ENCODE measurements at places on chromosomes 4 and X.

DNA sequence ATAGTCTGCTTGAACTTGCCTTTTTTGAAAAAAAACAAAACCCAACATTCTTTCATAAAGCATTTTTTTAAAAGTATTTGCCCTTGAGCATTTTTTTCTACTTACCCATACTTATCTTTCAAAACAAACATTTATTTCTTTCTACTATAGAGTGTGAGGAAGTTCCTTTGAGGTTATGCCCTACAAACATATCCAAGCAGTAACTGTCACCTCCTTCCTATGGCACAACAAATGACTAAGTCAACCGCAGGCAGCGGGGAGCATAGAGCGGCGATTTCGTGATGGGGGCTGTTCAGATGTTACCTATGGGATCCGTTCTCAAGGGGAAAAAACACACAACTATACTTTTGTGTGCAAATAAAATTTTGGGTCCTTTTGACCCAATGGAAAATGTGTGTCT lies 19.4 kb downstream of the SPRY1 start:
- no peak for DNase-seq

DNA sequence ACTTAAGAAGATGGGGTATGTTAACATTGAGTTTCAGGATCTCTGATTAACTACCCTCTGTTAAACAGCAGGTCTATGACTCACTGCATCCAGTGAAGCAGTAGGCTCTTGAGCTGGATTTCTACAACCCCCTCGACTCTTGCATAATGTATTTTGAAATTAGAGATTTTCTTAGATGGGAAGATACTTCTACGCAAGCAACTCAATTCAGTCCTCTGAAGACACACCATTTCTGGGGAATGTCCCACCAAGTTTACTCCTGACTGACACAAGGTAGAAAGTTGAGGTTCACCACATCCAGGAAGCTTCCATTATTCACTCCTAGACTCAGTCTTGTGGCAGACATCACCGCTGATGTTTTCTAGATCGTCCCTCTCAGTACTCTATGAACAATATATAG lies 12.9 kb downstream of the PALLD start:
- peak; percentile 6 for DNase-seq

- no peak for DNase-seq
These were observed 1453.1 kb downstream of the ARAP2 start for GRCh38 chr4:34791209-34791608.

DNA sequence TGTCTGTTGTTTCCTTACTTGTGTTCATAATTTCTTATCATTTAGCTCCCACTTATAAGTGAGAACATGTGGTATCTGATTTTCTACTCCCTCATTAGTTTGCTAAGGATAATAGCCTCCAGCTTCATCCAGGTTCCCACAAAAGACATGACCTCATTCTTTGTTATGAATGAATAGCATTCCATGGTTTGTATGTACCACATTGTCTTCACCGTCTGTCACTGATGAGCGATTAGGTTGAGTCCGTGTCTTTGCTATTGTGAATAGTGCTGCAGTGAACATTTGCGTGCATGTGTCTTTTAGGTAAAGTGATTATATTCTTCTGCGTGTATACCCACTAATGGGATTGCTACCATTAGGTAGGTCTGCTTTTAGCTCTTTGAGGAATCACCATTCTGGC lies 624.3 kb upstream of the EPHA5 start:
- DNase-seq = no peak

DNA sequence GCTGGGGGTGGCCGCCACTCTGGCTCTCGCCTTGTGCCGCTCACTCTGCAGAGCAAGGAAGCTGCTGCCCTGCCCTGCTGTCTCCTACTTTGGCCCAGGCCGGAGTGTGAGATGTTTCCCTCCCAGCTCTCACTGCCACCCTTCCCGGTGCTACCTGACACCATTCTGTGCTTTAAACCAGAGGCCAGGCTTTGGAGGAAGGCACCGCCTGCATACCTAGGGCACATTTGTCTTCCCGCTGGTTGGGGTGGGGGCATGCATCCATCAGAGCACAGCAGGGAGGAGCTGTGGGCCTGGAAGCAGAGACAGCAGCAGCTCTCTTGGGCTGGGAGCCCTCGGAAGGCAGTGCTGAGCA lies 96.9 kb upstream of the PSAPL1 start:
- DNase-seq = no peak

DNA sequence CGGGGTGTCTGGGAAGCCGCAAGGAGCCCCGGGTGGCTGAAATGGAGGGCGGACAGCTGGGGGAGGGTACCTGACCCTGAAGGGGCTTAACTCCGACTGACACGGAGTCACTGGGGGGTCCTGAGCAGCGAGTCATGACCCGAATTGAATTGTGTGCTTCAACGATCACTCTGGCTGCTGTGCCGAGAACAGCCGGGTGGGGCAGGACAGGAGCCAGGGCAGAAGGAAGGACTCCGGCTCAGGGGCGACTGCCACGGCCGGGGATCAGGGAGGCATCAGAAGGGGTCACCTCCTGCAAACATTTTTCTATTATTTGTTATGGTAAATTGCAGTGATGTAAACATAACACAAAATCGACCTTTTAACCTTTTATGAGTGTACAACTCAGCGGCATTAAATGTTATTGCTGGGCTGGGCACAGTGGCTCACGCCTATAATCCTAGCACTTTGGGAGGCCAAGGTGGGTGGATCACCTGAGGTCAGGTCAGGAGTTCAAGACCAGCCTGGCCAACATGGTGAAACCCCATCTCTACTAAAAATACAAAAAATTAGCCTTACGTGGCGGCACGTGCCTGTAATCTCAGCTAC lies 21.6 kb downstream of the ZFYVE28 start:
- no peak for DNase-seq

- no peak for DNase-seq
These were observed 436.6 kb downstream of the SPRY1 start for GRCh38 chr4:123833171-123833643.

DNA sequence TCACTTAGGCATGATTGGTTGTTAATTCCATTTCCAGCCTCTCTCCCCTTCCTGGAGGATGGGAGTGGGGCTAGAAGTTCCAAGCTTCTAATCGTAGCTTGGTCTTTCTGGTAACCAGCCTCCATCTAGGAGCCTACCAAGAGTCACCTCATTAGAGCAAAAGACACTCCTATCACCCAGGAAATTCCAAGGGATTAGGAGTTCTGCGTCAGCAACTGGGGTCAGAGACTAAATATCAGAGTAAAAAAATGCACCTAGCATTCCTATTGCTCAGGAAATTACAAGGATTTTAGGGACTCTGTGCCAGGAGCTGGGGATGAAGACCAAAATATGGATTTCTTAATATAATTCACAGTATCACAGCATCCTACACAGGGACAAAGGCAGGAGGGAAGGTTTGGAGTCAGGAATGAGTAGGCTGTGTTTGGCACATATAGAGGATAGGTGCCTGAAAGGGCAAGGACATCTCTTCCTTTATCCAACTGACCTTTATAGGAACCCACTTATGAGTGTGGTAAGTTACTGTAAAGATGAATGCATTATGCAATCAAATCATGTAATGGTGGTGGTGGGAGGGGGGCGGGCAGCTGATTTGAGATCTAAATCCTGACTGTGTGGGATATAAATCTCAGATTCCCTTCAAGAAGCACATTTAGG lies 30.5 kb upstream of the LIMCH1 start:
- no peak for DNase-seq

DNA sequence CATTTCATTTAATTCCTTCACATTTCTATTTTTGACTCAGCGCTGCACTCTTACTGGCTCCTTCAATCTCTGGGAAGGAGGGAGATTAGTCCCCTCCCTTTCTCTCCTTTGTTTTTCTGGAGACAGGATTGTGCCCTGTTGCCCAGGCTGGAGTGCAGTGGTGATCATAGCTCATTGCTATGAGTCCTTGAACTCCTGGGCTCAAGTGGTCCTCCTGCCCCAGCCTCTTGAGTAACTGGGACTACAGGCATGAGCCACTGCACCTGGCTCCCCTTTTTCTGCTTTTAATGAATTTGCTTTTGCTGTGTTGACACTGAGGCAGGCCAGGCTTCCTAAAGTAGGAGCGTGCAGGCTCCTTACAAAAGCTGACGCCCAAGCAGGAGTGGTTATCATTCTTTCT lies 10.5 kb downstream of the TBC1D14 start:
- no peak for DNase-seq

- DNase-seq = peak; percentile 14
These were observed 66.1 kb downstream of the NR3C2 start for GRCh38 chr4:148376151-148376550.

DNA sequence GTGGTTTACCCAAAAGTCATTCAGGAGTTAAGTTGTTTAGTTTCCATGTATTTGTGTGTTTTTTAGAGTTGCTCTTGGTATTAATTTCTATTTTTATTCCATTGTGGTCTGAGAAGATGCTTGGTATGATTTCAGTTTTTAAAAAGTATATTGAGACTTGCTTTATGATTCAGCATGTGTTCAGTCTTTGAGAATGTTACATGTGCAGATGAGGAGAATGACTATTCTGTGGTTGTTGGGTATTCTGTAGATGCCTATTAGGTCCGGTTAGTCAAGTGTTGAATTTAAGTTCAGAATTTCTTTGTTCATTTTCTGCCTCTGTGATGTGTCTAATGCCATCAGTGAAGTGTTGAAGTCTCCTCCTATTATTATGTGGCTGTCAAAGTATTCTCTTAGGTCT lies 249.4 kb downstream of the ARHGAP10 start:
- DNase-seq = no peak

GRCh38 chr4:156968479-156968984 lies 3.1 kb downstream of the PDGFC start:
- DNase-seq = no peak

DNA sequence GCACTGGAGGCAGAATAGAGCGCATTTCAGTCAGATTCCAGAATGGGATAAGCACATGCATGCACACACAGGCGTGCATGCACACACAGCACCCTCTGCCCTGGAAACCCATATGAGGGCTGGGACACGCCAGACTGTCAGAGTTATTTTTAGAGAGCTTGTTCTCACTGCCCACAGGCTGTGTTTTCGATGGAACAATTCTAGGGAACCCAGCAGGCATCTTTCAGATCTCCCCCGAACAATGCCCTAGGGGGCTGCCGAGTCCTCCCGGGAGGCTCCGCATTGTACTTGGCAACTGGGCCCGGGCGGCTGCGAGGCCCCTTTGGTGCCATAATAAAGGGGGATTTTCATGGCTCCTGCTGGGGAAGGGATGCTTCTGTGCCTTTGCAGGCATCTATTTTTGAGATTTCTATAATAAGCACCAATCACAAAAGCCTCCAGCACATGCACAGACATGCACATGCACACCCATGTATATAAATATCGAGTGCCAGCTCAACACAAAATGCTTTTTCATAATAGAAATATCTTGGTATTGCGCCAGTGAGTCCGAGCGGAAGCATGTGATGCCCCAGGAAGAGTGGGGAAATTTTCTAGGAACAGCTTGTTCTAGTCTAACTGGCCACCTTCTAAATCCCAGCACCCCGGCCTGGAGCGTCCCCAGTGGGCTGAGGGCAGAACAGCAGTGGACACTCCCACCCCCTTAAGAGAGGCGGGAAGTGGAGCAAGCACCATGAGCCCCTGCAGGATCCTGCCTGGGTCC lies 88.5 kb downstream of the PHKA2 start:
- DNase-seq = no peak

- peak; percentile 39 for DNase-seq
These were observed 440.9 kb downstream of the INPP4B start for GRCh38 chr4:142405021-142405694.

DNA sequence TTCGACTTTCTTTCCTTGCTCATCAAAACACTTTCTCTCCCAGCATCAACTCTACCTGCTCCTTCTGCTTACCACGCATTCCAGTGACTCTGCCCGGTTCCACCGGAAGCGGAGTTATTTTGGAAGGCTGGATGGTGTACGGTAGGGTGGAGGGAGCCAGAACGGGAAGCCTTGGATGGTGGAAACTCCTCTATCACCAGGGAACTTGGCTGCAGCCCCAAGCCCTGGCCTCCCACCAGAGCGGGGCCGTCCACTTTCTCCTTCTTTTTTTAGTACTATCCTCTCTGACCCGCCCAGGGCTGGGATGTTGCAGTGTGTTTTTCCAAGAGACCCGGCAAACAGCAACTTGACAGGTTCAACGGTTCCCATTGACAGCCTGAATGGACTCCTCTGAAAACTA lies 27.6 kb downstream of the ADGRG2 start:
- no peak for DNase-seq

GRCh38 chrX:370244-370962 lies 16.3 kb downstream of the PPP2R3B start:
- DNase-seq = no peak

DNA sequence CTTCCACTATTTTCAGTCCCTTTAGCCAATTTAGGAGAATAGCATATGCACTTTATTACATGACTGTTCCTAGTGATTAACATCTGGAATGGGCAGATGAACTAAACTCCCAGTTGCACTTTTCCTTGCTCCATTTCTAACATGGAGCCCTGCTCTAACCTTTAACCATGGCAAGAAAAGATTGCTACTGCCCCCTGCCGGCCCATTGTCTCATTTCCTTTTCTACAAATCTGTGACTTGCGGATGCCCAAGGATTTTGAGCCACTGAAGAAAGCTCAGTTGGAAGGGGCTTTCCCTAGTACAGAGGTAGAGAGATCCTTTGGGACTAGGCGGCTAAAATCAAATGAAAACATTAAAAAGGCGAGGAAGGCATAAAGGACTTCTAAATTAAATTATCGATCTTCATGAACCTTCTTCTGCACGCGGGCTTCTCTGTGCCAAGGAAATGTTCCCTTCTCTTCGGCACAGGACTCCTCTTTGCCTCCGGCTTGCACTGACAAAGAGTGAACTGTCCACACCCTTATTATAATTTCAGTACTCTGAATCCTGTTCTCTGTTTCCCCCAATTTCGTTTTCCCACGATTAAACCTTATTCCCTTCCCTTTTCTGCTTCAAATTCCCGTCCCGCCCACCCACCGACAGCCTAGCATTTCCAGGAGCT lies 577 bp upstream of the GLRA2 start:
- peak; percentile 12 for DNase-seq

DNA sequence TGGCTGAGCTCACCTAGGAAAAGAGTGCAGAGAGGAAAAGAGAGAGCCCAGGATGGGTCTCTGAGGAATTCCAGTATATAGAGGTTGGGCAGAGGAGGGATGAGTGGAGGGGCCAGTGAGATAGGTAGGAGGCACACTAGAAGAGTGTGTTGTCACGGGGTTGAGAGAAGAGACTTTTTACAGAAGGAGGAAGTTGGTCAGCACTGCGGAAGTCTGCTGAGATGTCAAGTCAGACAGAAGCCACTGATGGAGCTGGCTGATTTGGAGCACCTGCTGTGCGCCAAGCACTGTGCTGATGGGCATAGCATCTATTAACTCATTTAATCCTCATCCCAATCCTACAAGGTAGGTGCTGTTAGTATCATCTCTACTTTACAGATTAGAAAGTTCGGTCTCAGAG lies 60.4 kb downstream of the EFNB1 start:
- DNase-seq = no peak

DNA sequence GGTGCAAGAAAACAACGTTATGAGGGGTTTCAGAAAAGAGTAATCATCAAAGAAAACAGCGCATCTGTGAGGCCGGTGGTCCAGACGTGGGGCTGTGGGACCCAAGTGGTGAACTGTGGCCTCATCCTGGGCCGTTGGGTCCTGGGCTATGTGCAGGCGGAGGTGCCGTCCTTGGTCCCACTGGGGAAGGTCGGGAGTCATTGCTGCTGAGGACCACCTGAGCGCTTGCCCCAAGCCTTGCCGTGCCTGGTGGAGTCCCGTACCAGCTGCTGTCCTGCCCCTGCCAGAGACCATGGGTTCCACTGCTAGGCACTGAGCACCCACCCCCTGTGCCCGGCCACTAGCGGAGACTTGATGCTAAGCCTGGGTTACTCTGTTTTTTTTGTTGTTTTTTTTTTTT lies 25.5 kb upstream of the UVSSA start:
- DNase-seq = no peak
